Stimulated activated CD4-positive, alpha-beta T cell treated with anti-CD3 and anti-CD28 coated beads, Interleukin-4, amount 100 ng/mL, for 24 hours (primary cell): ENCODE measurements at places on chromosomes 5 and 9.

DNA sequence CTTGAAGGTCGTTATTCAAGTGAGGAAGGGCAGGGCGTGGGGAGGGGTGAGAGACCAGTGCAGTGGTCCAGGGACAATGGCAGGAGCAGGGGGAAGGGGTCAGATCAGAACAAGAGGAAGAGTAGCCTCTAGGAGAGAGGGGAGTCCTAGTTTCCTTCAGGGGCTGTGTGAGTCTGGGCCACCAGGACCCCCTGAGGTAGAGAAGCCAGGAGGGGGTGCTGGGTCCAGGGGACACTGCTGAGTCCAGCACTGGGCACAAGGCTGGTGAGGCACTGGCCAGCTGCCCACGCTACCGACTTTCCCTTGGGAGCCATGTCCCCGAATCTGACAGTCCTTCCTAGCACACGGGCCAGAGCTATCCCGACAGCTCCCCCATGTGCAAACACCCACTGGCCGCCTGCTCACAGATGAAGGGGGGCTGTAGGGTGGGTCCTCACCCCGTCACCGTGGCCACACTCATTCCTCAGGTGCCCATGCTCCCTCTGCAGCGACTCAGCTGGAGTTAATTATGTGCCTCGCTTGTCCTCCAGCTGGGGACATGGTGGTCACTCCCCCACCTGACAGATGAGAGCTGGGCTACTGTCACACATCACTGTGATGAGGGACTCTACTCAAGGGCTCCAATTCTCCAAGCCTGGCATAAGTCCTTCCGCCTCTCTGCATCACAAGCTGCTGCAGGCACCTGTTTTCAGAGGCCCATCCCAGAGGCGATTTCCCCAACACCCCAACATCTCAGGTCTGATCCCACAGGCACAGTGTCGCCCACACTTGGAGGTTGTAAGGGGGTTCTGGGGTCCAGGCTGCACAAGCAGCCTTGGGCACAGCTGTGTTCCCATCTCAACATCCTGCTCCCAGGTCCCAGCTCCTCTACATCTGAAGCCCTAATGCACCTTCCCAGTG, 115.1 kb downstream of the GABBR2 start:
- DNase-seq, result no peak

DNA sequence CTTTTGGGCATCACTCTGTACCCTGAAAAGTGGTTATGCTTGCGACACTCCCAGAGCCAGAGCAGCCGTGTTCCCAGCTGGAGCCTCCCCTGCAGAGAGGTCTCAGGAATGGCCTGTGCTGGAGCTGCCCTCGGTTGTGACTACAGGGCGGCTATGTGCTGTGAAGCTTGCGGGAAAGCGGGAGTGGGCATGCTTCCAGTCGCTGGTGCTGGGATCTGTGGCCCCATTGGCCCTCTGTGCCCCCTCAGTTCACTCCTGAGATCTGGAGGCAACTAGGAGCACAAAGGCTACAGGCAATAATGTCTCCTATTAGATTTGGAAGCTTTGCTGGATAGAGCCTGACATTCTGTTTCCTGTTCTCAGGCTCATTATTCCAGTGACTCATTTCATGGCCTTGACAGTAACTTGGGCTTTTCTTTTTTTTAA, 56.9 kb downstream of the GPR107 start:
- no peak for DNase-seq

DNA sequence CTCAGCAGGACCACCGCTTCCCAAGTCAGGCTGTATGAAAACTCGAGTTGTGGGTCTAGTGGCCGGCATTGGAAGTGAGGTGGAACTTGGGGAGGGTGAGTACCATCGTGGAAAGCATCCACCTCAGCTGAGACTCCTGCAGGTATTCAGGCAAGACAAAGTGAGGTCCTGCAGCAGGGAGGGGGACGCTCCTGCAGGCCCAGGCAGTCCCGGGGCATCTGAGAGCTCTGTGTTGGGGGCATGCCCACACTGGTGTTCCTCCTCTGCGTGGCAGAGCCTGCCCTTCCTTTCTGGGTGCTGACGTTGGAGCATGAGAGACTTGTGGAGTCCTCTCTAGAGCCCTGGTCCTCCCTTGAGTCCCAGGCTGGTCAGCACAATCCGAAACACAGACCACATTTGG, 187.7 kb downstream of the CACNA1B start:
- DNase-seq, result no peak

- no peak for DNase-seq
Observed at GRCh38 chr5:167442922-167443321, 848.5 kb upstream of the WWC1 start.
